IPS DF 6.9 (cell line): ENCODE measurements at places on chromosomes 6 and 20.
A peak's percentile ranks its signal among the peaks of the same experiment; 100 is the strongest.

DNA sequence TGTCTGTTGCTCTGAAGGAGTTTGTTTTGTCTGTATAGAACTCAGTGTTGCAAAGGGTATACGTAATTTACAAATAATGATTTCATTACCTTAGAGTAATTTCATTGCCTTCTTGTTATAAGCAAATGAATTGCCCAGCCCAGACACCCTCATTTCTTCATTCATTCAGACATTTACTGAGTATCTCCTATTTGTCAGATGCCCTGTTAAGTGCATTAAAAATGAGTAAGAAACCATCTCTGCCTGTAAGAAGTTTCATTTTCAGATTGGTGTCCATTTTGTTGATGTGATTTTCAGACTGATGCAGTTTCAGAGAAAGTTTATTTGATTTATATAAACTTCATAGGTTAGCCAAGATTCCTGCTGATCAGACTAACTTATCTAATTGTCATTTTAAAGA, 429.3 kb downstream of the PHF3 start:
- no peaks in the 10 kb centered on the region for H3K27me3 ChIP-seq
- H3K4me1 ChIP-seq: no peaks in the 10 kb centered on the region
- no peak overlapping the region for H3K4me3 ChIP-seq
- no peak for DNase-seq

DNA sequence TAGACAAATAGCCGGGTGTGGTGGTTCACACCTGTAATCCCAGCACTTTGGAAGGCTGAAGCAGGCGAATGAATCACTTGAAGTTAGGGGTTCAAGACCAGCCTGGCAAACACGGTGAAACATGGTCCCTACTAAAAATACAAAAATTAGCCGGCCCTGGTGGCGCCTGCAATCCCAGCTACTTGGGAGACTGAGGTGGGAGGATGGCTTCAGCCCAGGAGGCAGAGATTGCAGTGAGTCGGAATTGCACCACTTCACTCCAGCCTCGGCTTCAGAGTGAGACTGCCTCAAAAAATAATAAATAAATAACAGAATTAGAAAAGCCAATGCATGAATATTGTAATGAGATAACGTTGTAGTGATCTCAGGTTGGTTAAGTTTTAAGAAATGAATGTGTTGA, 61.3 kb downstream of the RFX6 start:
- H3K27ac ChIP-seq: no peak overlapping the region
- DNase-seq: no peak
- no peaks in the 10 kb centered on the region for H3K27me3 ChIP-seq
- no peak overlapping the region for H3K4me3 ChIP-seq
- no peaks in the 10 kb centered on the region for H3K4me1 ChIP-seq
- H3K36me3 ChIP-seq: no peaks in the 10 kb centered on the region

DNA sequence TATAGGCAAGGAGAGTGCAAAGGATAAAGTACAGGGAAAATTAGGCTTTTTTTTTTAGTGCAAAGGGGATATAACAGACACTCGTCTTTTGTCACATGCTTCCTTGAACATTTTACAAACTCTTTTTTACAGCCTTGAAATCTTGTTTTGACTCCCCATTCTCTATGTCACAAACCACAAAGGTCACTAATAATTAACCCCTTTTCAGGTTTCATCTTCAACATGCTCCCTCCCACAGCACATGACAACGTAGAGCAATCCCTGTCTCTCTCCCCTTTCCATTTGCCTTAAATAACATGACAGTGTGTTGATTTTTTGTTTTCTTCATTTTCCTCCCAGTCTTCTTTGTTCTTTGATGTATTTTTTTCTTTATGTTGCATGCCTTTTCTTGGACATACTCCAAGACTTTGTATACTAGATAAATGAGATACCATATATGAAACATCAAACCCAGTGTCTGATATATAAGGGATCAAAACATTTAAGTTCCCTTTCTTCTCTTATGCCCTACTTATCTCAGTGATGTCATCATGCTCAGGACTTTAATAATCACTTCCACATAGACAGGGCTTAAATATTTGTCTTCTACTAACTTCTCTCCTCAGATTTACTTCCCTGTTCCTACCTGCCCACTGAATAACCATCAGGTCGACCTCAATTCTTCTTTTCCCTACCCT, 378.7 kb upstream of the HSF2 start:
- no peaks in the 10 kb centered on the region for H3K27me3 ChIP-seq
- H3K4me1 ChIP-seq: no peaks in the 10 kb centered on the region
- no peak for DNase-seq
- H3K27ac ChIP-seq: no peak overlapping the region
- H3K4me3 ChIP-seq: no peak overlapping the region

DNA sequence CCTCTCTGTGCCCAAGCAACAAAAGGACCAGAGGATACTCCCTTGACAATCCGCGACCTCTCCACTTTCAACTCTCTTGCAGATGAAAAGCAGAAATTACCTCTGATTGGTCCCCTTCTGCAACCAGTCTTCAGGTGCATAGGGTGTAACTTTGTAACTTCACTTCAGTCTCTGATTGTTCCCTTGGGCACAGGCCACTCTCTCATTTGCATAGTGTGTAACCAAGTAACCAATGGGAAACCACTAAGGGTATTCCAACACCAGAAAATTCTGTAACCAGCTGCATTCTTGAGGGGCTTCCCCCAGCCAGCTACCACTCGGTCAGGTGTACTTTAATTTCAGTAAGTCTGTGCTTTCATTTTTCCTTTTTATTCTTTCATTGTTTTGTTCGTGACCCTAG, 4.4 kb upstream of the RAET1L start:
- H3K4me3 ChIP-seq: no peak overlapping the region
- no peak overlapping the region for H3K27ac ChIP-seq
- H3K4me1 ChIP-seq: peaks cover 2% of the 10 kb centered on the region; the same call in 1 of the 2 replicates
- H3K27me3 ChIP-seq: peaks cover under 1% of the 10 kb centered on the region; the same call in 1 of the 2 replicates
- no peak for DNase-seq

- H3K27me3 ChIP-seq: no peaks in the 10 kb centered on the region
- H3K4me3 ChIP-seq: no peak overlapping the region
- no peak for DNase-seq
- H3K36me3 ChIP-seq: no peaks in the 10 kb centered on the region
- H3K4me1 ChIP-seq: peaks cover 2% of the 10 kb centered on the region; the same call in 1 of the 2 replicates
- no peak overlapping the region for H3K27ac ChIP-seq
These were observed 79.1 kb downstream of the CD164 start for GRCh38 chr6:109303164-109303563.

GRCh38 chr6:9848094-9848493, 566.8 kb downstream of the TFAP2A start:
- H3K4me1 ChIP-seq: no peaks in the 10 kb centered on the region
- H3K27me3 ChIP-seq: no peaks in the 10 kb centered on the region
- DNase-seq: no peak

GRCh38 chr6:157946865-157947532, 34.7 kb upstream of the SYNJ2 start:
- no peaks in the 10 kb centered on the region for H3K27me3 ChIP-seq
- H3K27ac ChIP-seq: no peak overlapping the region
- H3K4me1 ChIP-seq: no peaks in the 10 kb centered on the region
- H3K36me3 ChIP-seq: peaks cover 11% of the 10 kb centered on the region

GRCh38 chr6:165704045-165704748, 41.2 kb upstream of the PDE10A start:
- DNase-seq: no peak
- no peaks in the 10 kb centered on the region for H3K27me3 ChIP-seq
- H3K27ac ChIP-seq: no peak overlapping the region
- H3K4me1 ChIP-seq: no peaks in the 10 kb centered on the region

GRCh38 chr6:111702268-111702667, 96.6 kb upstream of the TRAF3IP2 start:
- H3K4me1 ChIP-seq: no peaks in the 10 kb centered on the region
- H3K27ac ChIP-seq: no peak overlapping the region
- no peaks in the 10 kb centered on the region for H3K36me3 ChIP-seq

DNA sequence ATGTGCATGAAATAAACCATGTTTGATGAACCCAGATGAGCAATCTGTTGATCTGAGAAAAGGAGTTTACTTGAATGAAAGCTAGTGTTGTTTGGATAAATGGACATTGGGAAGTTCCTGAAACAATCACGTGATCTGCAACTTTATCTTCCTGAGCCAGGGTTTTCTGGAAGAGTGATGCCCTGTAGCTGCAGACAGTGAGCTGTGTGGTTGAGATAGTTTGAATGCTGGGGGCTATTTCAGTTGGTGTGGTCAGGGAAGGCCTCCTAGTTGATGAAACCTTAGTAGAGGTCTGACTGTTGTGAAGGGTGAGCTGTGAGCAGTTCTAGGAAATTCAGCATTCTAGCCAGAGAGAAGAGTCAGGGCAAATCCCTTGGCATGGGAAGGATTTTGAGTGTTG, 643.7 kb downstream of the UTRN start:
- no peak overlapping the region for H3K4me3 ChIP-seq
- no peaks in the 10 kb centered on the region for H3K4me1 ChIP-seq
- no peak overlapping the region for H3K27ac ChIP-seq

- H3K27ac ChIP-seq: no peak overlapping the region
- no peaks in the 10 kb centered on the region for H3K36me3 ChIP-seq
- no peak for DNase-seq
- no peaks in the 10 kb centered on the region for H3K27me3 ChIP-seq
- no peaks in the 10 kb centered on the region for H3K4me1 ChIP-seq
- no peak overlapping the region for H3K4me3 ChIP-seq
These were observed 140.2 kb upstream of the PHACTR1 start for GRCh38 chr6:12576389-12576788.

DNA sequence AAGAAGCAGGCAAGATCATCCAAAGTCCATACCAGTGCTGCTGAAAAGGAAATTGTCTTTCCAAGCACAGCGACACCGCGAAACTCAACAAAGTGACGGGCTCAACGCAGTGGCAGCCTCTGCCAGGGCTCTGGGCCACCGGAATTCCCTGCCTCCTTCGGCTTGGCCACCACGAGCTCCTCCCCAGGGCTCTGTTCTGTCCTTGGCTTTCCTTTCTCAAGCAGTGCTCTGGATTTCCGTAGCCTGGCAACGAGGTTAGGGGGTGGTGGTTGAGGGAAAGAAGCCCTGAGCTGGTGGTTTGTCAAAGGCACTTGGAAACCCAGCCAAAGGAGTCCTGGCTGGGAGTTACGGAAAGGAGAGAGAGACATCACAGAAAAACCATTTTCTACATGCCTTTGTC, 31.2 kb downstream of the PRR18 start:
- H3K27ac ChIP-seq: no peak overlapping the region
- no peak overlapping the region for H3K4me3 ChIP-seq

- peaks cover 66% of the 10 kb centered on the region for H3K27me3 ChIP-seq
- H3K27ac ChIP-seq: no peak overlapping the region
- H3K4me3 ChIP-seq: peak overlapping the region; percentile 26; the same call in 1 of the 2 replicates
- H3K36me3 ChIP-seq: no peaks in the 10 kb centered on the region
- no peak for DNase-seq
- H3K4me1 ChIP-seq: peaks cover 4% of the 10 kb centered on the region; the same call in 1 of the 2 replicates
These were observed 8.0 kb downstream of the PRDM13 start for GRCh38 chr6:99614430-99615186.

DNA sequence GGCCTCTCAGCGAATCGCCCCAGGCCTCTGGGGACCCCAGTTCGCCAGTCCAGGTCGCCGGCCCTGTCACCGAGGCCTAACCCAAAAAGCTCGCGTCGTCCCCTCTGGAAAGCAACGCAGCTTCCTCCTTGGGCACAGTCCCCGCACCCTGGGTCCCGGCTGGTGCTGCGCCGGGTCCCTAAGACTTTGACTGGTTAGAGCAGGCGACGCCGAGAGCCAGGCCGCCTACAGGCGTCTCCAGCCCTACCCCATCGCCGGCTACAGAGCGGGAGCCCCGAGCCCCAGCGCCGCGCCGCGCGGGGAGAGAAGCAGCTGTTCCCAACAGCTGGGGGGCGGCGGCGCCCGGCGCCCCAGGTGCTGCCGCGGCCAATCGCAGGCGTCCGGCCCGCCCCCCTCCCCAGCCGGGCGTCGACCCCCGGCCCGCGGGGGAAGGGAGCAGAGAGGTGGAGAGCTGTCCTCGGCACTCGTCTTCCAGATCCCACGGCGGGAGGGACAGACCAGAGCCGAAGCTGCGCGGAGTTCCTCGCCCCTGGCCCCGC, 540 bp upstream of the RBM24 start:
- H3K4me3 ChIP-seq: peak overlapping the region; percentile 49; the same call in 1 of the 2 replicates
- H3K36me3 ChIP-seq: no peaks in the 10 kb centered on the region
- peaks cover 34% of the 10 kb centered on the region for H3K27me3 ChIP-seq
- no peaks in the 10 kb centered on the region for H3K4me1 ChIP-seq

DNA sequence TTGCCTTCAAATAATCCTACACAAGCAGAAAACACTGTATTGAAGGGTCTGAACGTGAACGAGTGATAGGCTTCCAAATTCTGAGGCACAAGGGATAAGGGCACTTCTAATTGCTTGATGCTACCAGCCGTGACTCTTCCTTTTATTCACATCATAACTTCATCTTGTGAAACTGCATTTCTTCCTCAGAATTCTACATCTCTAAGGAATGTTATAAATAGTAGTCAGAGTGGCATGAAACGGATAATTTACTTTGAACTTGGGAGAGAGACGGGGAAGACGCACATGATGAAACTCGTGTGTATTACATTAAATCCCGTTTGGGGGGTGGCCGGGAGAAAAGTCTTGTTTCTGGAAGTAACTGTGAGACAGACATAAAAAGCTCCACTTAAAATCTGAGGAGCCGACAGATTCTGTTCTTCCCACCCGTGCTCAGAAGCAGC, 754 bp downstream of the HDDC2 start:
- H3K36me3 ChIP-seq: peaks cover 3% of the 10 kb centered on the region; the same call in 1 of the 2 replicates
- H3K4me3 ChIP-seq: peak overlapping the region; percentile 56; the same call in 1 of the 2 replicates
- H3K27ac ChIP-seq: no peak overlapping the region
- no peaks in the 10 kb centered on the region for H3K27me3 ChIP-seq

DNA sequence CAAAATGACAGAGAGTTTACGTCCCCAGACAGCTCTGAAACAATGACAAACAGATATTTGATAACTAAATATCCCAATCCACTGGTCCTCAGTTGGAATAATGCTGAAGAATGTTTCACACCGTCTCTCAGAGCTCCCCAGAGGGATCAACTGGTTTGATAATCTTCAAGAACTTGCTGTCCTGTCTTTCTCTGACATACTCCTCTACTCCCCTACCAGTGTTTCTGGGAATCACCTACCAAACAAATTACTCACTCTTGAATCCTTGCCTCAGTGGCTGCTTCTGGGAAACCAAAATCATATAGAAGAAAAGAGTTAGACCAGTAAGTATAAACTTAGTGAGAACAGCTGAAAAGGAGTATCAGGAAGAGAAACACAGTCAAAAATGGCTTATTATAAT, 469.7 kb upstream of the JAG1 start:
- DNase-seq: no peak
- no peak overlapping the region for H3K27ac ChIP-seq
- H3K4me1 ChIP-seq: no peaks in the 10 kb centered on the region
- no peaks in the 10 kb centered on the region for H3K27me3 ChIP-seq
- no peak overlapping the region for H3K4me3 ChIP-seq
- no peaks in the 10 kb centered on the region for H3K36me3 ChIP-seq
